Stimulated activated CD4-positive, alpha-beta T cell treated with anti-CD3 and anti-CD28 coated beads, Interleukin-1b, Interleukin-23, amount 100 ng/mL, for 4 hours (primary cell): ENCODE measurements at places on chromosomes 7 and 10.

DNA sequence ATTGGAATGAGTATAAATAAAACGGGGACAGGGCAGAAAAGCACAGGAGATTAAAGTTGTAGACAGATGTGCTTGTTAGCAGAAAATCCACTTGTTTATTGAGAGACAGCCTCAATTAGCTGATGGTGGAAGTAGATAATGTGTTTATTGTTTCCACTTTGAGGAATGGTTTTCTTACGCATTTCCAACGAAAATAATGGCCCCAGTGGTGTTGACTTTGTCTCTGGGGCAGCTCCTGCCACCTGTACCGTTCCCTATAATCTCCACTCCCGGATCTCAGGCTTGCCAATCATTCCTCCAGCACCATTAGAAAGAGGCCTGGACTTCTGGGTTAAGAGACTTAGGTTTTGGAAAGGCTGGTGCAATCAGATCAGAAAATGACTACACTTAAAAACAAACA, 638.7 kb downstream of the PARD3 start:
- DNase-seq = no peak

DNA sequence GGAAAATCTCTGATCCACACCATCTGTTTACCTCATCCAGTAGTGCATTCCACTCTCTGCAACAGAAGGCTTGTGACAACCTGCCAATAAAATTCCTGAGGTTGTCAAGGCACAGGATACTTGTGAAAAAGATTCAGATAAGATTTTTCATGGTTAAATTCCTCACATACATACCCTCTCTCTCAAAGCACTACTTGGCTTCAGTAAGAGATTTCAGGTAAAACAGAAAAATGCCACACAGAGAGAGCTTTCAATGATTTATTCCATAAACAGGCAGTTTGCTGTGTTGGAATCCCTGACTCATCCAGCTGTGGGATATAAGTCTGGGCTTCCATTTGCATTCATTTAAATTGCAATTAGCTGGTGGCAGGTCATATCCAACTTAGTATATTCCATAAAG, 99.7 kb upstream of the CAV2 start:
- DNase-seq = no peak

DNA sequence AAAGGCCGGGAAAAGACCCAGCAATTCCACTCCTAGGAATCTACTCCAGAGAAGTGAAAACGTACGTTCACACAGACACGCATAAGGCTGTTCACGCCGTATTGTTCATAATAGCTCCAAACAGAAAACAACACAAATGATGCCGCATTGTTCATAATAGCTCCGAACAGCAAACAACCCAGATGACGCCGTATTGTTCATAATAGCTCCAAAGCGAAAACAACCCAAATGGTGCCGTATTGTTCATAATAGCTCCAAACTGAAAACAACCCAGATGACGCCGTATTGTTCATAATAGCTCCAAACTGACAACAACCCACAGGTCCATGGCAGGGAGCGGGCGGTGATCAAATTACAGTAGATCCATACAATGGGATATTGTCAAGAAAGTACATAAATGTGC, 85.2 kb upstream of the DNAAF5 start:
- DNase-seq = no peak

GRCh38 chr10:102347236-102347828, 48.2 kb upstream of the NFKB2 start:
- peak; percentile 6 for DNase-seq

GRCh38 chr7:106571563-106571962, 89.4 kb downstream of the CCDC71L start:
- no peak for DNase-seq
